ENCODE measurements at places on chromosomes 13 and 19.

- DNase-seq = no peak
Observed at GRCh38 chr13:29679396-29680053, 84.0 kb upstream of the SLC7A1 start.

- DNase-seq = no peak
Observed at GRCh38 chr13:22793598-22794134, 387.1 kb upstream of the SGCG start.

DNA sequence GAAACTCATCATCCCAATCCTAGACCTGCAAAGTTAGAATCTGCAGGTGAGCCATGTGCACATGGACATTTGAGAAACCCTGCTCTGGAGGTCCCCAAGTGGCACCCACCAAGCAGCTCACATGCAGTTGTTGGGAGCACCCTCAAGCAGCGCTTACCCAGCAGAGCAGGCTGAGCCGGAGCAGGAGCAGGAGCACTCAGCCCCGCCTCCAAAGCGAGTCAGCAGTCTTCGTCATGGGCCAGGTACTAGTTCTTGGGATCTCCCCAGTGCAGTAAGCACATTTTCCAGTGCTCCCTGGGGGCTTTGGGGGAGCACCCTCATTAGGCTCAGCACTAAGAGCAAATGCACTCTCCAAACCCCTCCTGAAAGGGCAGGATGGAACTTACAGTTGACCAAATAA is 572.7 kb downstream of the IRS2 start:
- DNase-seq = no peak

- peak; percentile 22 for DNase-seq
Observed at GRCh38 chr19:6887316-6887715, at the start of gene ADGRE1. Gene ADGRE1, plus strand, starts transcription at chr19:6887579. Its CDS starts 30 bp downstream, at chr19:6887609.

- DNase-seq = no peak
Observed at GRCh38 chr13:59178344-59178743, 985.4 kb downstream of the DIAPH3 start.

GRCh38 chr19:1041835-1042685 is 2.2 kb downstream of the ABCA7 start:
- no peak for DNase-seq

DNA sequence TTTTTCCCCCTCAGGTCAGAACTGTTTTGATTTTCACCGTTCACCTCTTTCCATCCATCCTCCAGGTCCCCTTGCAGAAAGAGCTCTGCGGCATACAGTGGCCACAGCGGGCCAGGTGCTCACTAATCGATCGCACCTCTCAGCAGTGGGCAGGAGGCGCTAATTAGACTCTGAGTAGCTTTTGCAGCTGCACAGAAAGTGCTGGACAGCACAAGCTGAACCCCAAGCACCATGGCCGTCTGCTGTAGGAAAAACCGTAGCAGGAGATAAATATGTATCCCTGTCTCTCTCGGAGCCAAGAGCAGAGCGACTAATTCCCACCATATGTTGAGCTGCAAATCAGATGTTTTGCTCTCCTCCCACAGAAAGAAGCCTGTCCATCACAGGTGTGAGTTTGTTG is 54.4 kb downstream of the PEX11G start:
- no peak for DNase-seq

GRCh38 chr13:95003019-95003813 is 290.9 kb upstream of the SOX21 start:
- no peak for DNase-seq

GRCh38 chr13:103009051-103009840 is 57.0 kb downstream of the SLC10A2 start:
- DNase-seq = no peak

GRCh38 chr13:72145383-72145782 is 278.4 kb upstream of the DACH1 start:
- no peak for DNase-seq

DNA sequence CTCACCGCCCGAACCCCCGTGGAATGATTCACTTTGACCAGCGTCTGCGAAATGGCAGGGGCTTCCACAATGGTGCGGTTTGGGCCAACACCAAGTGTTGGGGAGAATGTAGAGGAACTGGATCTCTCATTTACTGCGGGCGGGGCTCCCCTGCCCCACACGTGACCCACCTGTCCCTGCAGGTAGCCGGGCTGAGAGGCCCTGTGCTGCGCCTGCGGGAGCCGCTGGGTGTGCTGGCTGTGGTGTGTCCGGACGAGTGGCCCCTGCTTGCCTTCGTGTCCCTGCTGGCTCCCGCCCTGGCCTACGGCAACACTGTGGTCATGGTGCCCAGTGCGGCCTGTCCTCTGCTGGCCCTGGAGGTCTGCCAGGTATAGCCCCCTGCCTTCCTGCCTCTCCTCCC is 5.8 kb upstream of the FLT3LG start:
- DNase-seq = no peak

GRCh38 chr19:38564981-38565690 is 52.6 kb downstream of the MAP4K1 start:
- DNase-seq = no peak

- no peak for DNase-seq
Observed at GRCh38 chr13:98797456-98797855, 45.0 kb upstream of the SLC15A1 start.
